ENCODE measurements at places on chromosomes 7 and 10.
A peak's percentile ranks its signal among the peaks of the same experiment; 100 is the strongest.

GRCh38 chr7:101882595-101883564, 65.5 kb downstream of the CUX1 start:
- peak; percentile 89 for DNase-seq

DNA sequence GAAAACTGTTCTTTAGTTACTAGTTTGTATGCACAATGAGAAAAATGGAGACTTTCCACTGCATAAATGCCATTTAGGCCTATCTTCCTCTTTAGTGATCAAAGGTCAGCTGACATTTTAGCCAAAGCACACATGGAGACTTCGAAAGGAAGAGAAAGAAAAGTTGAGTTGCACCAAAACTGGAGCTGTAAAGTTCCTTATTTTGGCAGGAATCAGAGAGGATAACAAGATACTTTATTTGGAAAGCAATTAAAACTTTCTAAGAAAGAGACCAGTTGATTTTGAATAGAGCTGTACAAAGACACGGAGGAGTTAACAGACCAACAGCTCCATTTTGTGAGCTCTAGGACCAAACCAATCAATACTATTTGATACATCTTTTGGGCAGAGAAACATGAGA, 14.2 kb downstream of the ENTPD7 start:
- DNase-seq = no peak

DNA sequence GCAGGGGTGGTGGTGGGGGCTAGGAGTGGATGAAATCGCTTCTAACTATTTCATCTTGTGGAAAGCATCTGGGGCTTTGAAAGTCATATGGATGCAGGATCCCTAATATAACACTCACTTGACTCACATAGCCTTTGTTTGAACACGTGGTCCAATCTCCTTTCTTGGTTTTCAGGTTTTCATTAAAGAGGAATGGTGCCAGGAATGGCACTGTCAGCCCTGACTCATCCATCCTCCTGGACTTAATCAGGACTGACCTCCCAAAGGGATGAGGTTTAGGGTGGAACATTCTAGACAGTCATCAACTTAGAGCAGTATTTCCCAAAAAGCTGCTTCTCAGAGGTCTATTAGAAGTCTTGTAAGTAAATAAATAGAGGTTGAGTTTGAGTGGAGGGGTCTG, 162.0 kb upstream of the PLXNA4 start:
- DNase-seq = no peak

GRCh38 chr10:21702633-21703111, 168.6 kb downstream of the MLLT10 start:
- DNase-seq = peak; percentile 6

DNA sequence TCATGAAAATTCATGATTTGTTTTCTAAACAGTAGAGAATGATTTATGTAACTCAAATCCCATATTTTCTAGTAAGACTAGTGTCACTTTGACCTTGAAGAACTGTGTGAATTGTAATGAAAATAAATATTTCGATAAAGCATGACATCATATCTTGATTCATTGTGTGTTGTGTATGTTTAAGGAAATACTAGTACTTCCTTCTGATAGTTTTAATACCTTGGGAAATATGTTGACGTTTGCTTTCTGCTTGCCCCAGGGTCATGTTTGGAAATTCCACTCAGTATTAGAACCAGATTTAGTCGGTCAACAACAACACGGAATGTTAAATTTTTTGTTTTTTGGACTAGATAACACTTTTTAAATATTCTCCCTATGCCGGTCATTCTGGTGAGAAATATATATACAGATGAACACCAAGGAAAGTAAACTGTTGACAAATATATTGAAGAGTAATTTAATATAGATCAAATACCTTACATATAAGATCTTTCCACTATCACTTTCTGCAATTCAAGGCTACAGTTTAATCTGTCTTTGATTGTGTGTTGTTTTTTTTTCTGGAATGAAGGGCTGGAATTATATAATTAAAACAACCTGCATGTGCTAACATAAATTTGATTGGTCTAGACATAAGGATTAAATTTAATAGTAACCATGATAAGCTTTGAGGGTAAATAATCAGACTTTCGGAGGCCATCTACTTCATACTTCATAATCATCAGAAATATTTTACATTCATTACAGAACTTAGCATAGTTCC, 126.2 kb downstream of the MDFIC start:
- DNase-seq = no peak

GRCh38 chr10:132207536-132208461, 21.1 kb downstream of the DPYSL4 start:
- DNase-seq = no peak

DNA sequence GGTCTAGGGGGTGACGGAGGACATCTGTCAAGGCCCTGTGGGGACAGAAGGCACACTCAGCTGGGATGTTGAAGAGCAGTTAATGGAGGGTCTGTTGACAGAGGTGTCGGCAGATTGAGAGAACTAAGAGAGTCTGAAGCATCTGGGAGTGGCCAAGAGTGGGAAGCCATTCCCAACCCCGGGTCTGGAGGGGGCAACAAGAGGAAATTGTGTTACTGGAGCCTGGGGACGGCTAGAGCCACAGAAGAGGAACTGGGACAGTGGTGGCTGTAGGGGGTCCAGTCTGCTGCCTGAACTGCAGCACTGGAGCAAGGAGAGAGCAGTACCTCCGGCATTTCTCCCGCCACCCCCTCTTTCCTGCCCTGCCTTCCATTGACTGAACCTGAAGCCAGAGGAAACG, 136.6 kb downstream of the CHN2 start:
- no peak for DNase-seq

DNA sequence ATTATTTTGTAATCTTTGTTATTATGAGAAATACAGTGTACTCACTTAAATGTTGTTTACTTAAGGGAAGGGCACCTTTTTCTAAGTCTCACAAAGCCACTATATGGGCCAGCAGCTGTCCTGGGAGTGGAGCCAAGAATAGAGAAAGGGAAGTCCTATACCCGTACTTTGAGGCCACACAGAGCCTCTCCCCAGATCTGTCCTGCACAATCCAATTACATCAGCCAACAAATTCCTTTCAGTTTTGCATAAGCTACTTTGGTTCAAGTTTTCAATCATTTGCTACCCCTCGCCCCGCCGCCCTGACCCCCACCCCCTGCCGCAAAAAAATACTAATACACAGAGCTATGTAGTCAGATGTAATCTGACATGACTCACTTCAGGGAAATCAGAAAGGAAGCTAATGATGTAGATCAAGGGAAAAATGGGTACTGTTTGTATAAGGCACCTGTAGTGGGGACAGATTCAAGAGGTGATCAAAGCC, 297.4 kb upstream of the NEBL start:
- no peak for DNase-seq

DNA sequence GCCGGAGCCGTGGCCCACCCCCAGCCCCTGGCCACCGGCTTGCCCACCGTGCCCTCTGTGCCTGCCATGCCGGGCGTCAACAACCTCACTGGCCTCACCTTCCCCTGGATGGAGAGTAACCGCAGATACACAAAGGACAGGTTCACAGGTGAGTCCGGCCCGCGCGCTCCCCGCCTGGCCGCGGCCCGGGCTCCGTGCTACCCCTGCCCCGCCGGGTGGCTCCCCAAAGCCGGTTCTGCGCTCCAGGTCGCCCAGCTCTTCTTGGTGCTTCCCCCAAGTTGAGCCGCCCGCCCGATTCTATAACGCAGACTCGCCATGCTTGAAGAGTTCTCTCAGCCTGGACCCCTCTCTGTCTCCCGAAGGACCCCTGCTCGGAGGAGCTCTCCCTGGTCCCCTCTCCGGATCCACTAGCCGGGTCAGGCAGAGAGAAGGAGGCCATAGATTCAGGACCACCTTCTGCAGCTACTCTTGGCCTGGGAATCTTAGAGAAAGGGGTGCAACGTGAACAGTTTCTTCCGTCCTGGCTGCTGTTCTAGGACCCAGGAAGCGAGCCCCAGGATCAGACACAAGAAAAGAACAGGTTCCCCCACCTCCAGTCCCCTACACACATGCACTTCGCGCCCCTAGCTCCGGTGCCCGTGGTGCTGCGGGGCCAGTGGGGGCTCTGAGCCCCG, 999 bp downstream of the TLX1 start:
- DNase-seq = no peak

Data from hematopoietic multipotent progenitor cell (in vitro differentiated cells).